Activated CD4-positive, alpha-beta T cell treated with anti-CD3 and anti-CD28 coated beads for 24 hours (primary cell): ENCODE measurements at places on chromosomes 7 and 10.

DNA sequence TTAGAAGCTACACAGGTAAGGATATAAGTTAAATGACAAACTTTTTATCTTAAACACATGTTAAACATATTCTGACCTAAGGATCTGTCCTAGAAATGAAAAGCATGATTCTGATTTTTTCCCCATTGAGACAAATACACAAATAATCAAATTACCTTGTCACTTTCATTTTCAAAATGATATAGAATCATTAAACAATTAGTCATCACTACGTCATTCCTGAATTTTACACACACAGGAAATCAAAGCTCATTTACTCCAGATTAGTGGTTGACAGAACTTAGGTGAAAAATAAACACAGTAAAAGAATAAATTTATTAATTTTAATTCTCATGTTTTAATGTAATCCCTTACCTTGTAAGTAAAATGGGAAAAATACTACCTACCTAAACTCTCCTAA, 89.0 kb downstream of the AASS start:
- no peak for DNase-seq

DNA sequence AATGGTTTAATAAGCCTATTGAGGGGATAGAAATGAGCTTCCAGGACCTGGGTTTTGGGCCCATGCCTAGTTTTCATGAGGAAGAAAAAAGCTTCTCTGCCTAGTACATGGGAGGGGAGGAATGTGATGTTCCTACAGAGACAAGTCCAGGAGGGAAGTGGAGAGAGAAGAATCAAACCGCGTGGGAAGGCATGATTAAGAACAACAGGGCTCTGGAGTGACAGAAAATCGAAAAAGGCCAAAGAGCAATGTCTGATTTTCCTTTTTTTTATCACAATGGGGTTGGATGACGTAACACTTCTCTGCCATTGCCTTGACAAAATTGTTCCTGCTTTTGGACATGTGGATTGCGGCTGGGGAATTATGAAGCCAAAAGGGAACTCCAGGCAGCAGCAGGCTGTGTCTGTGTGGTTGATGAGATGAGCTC, 258.6 kb downstream of the CXCL12 start:
- DNase-seq = no peak

DNA sequence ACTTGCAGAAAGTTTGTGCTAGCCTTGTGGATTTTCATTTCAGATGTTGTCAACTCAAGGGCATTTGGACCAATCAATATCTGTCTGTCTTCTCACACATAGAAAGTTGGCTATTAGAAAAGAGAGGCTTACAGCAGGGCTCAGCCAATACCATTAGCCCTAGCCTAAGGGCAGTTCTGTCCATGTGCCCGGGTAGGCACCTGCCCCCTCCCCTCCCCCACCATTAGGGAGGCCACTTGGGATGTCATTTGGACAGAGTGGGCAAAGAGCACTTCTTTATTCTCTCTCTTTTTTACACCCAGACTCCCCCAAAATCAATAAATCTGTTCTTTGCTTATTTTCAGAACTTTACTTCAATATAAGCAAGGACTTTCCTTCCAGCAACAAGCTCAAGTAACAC, 188.5 kb upstream of the MKI67 start:
- no peak for DNase-seq

DNA sequence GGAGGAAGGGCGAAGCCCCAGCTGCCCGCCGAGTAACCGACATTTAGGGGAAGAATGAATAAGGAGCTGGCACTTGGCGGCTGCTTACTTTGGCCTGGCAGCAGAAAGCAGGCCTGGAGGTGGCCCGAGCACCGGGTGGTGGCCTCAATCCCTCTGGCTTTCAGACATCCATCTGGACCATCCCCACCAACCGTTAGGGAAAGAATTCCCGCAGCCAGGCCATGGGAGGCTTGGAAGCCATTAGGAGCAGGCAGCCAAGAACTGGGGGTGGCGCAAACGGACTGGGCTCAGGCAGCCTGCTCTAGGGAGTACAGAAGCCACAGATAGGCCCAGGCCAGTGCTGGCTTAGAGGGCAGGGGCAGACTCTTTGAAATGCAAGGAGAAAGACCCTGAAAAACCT, 132.7 kb downstream of the NEURL1 start:
- DNase-seq = no peak

DNA sequence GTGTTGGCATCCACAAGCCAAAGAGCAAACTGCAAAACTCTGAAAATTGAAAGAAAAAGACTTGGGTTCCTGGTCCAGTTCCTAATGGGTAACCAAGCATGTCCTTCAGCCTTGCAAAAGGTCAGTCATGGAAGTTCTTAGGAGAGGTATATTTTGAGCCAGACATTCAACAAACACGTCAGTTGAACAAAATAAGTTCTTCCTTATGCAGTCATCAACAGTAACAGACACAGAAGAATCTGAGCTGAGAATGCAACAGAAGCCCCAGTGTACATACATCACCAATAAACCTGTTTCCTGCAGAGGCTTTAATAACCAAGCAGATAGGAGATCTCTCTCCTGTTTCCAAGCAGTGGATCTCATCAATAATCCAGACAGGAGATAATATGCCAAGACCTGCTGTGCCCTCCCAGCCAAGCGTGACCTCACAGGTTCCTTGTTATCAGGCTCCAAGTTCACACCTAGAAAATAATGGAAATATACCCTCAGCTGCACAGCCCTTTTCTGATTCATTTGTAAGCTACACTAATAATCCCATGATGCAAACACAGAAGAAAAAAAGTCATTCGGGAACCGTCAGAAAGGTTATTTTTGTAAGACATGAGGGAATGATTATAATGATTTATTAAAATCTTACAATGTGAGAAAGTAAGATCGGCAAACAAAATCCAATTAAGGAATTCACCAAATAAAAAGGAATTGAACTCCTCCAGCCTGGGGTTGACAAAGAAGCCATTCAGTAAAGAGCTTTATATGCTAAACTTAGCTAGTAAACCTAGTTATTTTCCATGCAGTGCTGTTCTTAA, 90.7 kb downstream of the DGKI start:
- no peak for DNase-seq

- DNase-seq = no peak
Observed at GRCh38 chr7:35988105-35988504, 164.9 kb upstream of the EEPD1 start.

- DNase-seq = no peak
Observed at GRCh38 chr10:58757352-58758065, 244.8 kb downstream of the BICC1 start.

GRCh38 chr10:95264227-95265051, 26.4 kb downstream of the PDLIM1 start:
- no peak for DNase-seq

DNA sequence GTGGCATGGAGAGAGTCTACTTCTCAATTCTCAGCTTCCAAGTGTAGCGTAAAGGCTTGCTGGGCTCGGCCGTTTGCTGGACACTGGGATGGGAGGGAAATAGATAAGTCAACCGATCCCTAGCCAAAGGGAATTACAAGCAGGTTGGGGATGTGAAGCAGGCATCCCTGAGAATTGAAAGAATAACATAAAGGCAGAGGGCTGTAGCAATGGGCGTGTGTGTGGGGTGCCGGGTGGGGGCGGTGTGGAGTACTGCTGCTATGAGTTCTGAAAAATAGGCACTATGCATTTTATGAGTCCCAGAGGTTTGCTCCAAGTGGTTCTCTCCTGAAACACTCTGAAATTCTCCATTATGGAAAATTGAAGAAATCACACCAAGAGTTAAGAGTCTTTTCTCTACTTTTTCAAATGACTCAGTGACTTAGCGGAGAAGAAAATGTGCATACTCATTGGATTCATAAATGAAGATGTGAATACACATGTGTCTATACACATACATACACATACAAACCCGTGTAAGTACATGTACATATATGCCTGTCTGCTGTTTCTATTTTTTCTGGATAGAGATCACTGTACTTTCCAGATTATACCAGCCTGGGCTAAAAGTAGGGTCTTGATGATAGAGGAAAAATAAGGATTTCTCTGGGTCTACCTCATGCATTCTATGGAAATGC, 65.4 kb downstream of the ADRA2A start:
- DNase-seq = no peak

- no peak for DNase-seq
Observed at GRCh38 chr7:26865094-26865388, 651 bp upstream of the SKAP2 start.

DNA sequence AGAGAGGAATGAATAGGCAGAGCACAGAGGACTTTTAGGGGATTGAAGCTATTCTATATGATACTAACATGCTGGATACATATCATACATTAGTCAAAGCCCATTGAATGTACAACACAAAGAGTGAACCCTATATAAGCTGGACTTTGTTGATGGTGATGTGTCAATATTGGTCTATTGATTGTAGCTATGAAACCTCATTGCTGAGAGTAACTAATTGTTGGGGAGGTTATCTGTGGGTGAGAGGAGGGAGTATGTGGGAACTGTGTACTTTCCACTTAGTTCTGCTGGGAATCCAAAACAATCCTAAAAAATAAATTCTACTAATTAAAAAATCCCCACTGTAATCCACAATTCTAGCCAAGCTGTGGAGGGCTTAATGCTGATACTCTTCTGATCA, 22.0 kb upstream of the CYP2C9 start:
- DNase-seq = no peak

DNA sequence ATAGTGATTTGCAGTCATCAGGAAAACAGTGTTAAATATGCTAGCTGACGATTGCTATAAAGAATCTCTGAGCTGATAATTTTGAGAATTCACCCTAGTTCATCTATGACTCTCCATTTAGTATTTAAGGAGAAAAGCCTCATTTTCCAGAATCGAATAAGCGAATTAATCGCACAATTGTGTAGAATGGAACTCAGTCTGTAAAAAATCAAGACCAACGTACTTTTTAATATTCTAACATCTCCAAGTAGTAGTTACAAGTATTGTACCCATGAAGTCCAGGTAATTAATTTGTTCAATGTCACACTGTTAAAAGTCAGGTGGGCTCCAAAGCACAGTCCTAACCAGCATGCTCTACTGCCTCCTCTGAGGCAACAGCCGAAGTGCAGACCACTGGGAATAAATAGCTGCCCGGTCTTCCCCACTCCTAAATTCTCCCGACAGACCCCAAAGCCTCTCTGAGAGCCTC, 380 bp upstream of the AGBL3 start:
- DNase-seq = no peak

- no peak for DNase-seq
Observed at GRCh38 chr10:69800109-69800508, 1.6 kb upstream of the COL13A1 start.

- no peak for DNase-seq
Observed at GRCh38 chr7:22351329-22351692, 5.6 kb downstream of the RAPGEF5 start.

GRCh38 chr10:70666960-70667798, 5.1 kb upstream of the ADAMTS14 start:
- no peak for DNase-seq

GRCh38 chr10:30662814-30663213, 33.3 kb upstream of the LYZL2 start:
- DNase-seq = no peak

GRCh38 chr7:97639036-97639435, 92.8 kb upstream of the TAC1 start:
- no peak for DNase-seq

DNA sequence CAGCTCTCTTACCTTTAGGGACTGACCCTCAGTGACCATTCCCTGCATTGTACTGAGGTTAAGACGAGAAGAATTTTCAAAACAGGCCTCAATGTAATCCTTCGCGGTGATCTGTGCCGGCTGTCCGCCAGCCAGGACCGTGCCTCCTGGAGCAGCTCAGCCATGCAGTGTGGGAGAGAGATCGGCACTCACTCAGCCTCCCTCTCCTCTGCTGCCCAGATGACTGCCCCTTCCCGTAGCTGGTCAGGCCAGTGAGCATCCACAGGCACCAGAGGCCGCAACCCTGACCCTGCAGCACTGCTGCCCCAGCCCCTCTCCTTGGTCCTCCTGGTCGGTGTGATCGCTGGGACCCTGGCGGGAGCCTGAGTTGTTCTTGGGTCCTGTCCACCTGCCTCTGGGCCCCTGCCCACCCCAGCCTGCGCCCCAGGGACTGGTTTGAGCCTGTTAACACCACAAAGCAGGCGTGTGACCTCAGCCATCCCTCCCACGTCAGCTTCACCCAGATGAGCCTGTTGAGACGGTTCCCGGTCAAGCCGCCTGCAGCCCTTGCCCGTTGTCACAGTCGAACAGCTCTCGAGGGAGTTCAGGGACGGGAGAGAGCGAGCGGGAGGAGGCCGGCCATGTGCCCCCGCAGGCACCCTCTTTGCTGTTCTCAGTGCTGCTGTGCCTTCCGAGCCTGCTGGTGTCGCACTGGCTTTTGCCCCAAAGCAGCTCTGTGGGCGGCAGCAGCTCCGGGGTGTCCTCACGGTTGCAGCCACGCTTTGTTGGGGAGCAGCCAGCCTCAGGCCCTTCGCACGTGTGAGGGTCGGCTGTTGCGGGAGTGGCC, 37.2 kb downstream of the NKX6-2 start:
- DNase-seq = no peak

GRCh38 chr10:127983344-127984100, 76.6 kb downstream of the PTPRE start:
- DNase-seq = no peak

- no peak for DNase-seq
Observed at GRCh38 chr7:73719806-73720169, 319 bp upstream of the STX1A start.

DNA sequence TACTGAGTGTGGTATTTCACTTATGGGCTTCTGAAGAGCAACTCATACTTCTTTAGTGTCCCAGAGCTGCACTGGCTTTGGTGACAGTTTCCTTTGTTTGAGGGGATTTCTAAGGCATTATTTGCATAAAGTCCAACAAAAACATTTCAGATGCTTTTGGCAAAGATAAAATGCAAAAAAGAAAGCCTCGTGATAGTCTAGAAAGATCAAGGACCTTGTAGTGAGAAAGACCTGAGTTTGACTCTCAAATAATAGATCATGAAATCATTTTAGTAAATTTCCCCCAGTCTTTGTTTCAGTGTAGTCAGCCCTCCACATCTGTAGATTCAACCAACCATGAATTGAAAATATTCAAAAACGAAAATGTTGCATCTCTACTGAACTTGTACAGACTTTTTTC, 107.4 kb downstream of the EEPD1 start:
- no peak for DNase-seq

GRCh38 chr10:43681220-43681619, 32.5 kb upstream of the ZNF32 start:
- DNase-seq = no peak

DNA sequence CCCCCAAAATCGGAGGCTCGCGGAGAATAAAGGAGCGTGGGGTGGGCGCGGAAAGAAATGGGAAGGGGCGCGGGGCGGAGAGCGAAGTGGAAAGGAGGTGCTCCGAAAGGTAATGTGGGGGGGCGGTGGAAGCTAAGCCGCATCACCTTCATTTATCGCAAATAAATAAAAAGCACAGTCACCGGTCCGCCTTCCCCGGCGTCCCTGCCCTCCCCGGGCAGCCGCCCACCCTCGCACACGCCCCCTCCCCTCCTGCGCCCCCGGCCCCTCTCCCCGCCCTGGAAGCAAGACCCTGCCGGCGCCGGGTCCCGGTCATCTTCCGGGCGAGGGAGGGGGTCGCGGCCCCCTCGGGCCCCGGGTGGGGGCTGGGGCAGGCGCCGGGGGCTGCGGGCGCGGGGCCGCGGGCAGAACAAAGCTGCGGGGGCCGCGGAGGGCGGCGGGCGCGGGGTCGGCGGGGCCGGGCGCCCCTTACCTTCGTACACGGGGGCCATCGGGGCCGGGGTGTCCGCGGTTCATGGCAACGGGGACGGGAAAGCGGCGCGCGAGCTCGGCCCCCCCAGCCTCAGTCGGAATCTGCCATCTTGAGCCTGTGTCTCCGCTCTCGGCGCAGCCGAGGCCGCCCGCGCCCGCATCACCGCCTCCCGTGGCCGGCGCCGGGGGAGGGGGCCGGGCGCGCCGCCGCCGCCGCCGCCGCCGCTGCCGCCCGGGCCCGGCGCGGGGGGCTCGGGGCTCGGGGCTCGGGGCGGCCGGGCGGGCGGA, 486 bp downstream of the HIPK2 start:
- DNase-seq = peak; percentile 18
